ENCODE measurements at places on chromosomes 6 and 20.

GRCh38 chr6:133699741-133700385 lies 189.1 kb upstream of the TCF21 start:
- DNase-seq, result no peak

- DNase-seq, result no peak
These were observed 108.5 kb upstream of the STMND1 start for GRCh38 chr6:16993396-16993795.

DNA sequence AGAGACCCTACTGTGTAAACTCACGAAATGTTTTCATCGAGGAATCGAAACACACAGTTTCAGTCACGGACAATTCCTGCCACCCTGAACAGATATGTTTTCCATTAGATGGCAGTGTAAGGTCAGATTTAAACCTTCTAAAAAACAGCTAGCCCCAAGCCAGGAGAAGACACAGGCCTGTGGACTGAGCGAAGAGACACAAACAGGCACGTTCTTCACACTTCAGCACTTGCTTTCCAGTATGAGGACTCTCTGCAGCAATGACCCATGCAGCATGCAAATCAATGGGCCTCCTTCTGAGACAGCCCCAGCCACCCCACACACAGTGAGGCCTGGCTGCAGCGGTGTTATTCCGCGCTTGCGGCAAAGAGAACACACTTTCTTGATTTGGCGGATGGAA lies 31.9 kb downstream of the HUS1B start:
- no peak for DNase-seq

- no peak for DNase-seq
These were observed 1.9 kb downstream of the RRBP1 start for GRCh38 chr20:17679941-17680835.

- DNase-seq, result no peak
These were observed 14.1 kb downstream of the SAMD5 start for GRCh38 chr6:147522597-147522996.

GRCh38 chr6:154337406-154338005 lies 19.1 kb downstream of the IPCEF1 start:
- no peak for DNase-seq

GRCh38 chr20:10924644-10925201 lies 250.9 kb upstream of the JAG1 start:
- no peak for DNase-seq

DNA sequence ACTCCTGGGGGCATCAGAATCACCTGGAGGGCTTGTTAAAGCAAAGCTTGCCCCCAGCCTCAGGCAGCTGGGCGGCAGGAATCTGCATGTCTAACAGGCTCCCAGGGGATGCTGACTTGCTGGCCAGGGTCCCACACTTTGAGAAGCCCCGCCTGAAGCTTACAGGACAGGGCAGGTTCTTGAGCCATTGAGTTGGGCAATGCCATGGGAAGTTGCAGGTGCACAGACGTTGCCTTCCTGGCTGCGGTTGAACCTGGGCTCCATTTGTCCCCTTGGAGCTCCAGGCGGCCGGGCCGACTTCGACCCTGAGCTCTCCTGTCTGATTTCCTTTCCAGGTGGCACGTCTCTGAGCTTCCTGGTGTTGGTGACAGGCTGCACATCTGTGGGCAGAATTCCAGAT lies 46.8 kb downstream of the SYNJ2 start:
- no peak for DNase-seq

GRCh38 chr6:88165844-88166492 lies at the start of gene CNR1:
Gene CNR1, minus strand, starts transcription at chr6:88166347. Its CDS starts 21,073 bp downstream, at chr6:88145274.
- peak; percentile 47 for DNase-seq

DNA sequence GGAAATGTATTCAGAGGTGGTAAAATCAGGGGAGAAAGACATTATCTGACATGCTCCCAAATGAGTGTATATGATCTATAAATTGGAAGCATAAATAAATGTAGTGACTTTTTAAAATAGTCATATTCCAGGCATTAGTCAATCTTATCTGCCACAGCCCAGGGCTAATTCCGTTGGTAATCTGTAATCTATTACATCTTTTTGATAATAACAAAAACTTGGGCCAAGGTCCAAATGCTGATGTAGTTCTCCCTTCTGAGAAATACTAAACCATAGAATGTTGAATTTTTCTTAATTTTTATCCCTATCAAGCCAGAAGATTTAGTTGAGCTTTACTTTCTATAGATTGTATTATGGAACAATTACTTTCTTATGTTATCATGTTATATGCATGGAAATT lies 1279.8 kb downstream of the EPHA7 start:
- no peak for DNase-seq

- no peak for DNase-seq
These were observed 3.6 kb downstream of the BCL2L1 start for GRCh38 chr20:31718952-31719643.

GRCh38 chr6:23447731-23448130 lies 678.3 kb upstream of the NRSN1 start:
- DNase-seq, result no peak

- no peak for DNase-seq
These were observed 157.4 kb upstream of the LAMA2 start for GRCh38 chr6:128725271-128726233.

- DNase-seq, result no peak
These were observed 13.0 kb upstream of the PFDN4 start for GRCh38 chr20:54194724-54195438.

GRCh38 chr6:139235661-139236060 lies 56.1 kb downstream of the TXLNB start:
- no peak for DNase-seq

DNA sequence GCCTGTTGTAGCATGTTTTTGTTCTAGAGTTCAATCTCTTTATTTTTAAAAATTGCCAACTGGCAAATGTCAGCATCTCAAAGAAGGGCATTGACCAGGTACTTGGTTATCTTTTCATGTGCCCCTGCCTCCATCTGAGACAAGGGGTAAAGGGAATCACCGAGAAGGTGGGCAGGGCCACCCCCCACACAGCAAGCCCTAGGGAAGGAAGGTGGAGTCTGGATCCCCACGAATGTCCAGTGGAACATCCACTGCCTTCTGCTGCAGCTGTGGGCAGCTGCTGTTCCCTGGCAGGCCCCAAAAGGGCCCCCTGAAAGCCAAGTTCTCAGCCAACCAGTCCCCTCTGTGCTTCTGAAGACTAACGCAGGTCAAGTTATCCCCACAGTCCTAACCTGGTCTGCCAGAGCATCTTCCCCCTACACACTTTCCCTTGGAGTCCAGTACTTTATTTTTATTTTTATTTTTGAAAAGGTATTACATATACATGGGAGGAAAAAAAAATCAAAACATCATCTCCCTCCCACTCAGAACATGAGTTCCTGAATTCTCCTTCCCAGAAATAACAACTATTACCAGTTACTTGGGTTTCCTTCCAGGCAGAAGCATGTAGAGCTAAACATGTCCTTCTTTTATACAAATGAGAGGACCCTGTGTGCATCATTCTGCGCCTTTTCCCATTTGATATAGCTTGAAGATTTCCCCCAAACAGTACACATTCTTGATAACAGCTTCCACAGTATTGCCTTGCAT lies 253.7 kb downstream of the MAFB start:
- DNase-seq, result no peak

GRCh38 chr6:139751179-139751578 lies 376.7 kb upstream of the CITED2 start:
- no peak for DNase-seq

All from WTC11 (cell line).